ENCODE measurements at places on chromosomes 13 and 19. TPM values are rescaled to one million over a fixed set of nuclear protein-coding genes. Genes with fewer than 3 reads are reported as not detected.

DNA sequence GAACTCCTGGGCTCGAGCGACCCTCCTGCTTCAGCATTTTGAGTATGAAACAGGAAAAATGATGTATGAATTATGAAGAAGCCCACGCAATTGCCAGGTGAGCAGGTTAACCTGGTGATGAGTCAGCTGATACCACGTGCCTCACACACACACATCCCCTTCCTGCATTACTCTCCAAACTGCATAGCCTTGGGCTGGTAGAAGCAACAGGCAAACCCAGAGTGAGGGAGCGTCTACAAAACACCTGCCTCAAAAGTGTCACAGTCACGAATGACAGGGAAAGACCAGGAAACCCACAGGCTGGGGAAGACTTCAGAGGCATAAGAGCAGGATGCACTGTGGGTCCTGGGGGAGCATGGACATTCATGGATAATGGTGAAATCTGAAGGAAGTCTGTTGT, 192.8 kb upstream of the IRS2 start:
- no peak overlapping the region for H3K27ac ChIP-seq
- no peaks in the 10 kb centered on the region for H3K27me3 ChIP-seq
- H3K36me3 ChIP-seq = no peaks in the 10 kb centered on the region
- H3K4me1 ChIP-seq = no peaks in the 10 kb centered on the region
- no peak for DNase-seq

Gene TMEM145
- total RNA-seq = 1.3 TPM

DNA sequence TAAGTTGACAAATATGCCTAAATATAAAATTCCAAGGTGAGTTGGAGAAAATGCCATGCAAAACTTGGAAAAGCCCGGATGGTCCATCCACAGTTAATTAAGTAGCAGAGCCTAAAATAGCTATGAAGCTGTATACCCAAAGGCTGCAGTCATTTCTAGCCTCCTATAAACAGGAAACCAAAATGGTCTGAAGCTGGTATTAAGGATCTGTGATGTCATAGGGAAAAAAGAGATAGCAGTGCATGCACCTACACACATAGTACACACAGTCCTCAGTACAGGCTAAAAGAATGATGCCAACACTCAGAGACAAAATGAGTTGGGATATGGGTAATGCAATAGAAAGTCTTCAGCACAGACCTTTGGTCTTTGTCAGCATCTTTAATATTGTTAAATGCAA, 736.9 kb downstream of the EFNB2 start:
- no peaks in the 10 kb centered on the region for H3K4me1 ChIP-seq
- no peaks in the 10 kb centered on the region for H3K36me3 ChIP-seq
- DNase-seq = no peak
- H3K27me3 ChIP-seq = no peaks in the 10 kb centered on the region

DNA sequence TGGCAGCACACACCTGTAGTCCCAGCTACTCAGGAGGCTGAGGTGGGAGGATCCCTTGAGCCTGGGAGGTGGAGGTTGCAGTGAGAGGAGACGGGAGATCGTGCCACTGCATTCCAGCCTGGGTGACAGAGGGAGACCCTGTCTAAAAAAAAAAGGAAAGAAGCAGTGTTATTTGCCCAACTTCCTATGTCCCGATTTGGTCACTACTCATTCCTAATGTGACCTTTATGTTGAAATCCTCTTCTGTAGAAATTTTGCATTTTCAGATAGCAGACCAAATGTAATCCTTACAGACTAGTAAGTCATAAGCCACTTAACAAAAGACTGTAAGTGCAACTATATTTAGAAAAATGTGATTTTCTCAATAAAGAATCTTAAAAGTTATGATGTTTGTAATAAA, 18.2 kb upstream of the STK24 start:
- H3K4me1 ChIP-seq = peaks cover 5% of the 10 kb centered on the region
- no peak overlapping the region for H3K27ac ChIP-seq
- no peaks in the 10 kb centered on the region for H3K36me3 ChIP-seq
- DNase-seq = no peak
- H3K4me3 ChIP-seq = no peak overlapping the region

Data from GM23338 (cell line).